ENCODE measurements at places on chromosomes 3 and 15.

GRCh38 chr3:183308751-183309150, 55.7 kb downstream of the B3GNT5 start:
- DNase-seq = no peak

- no peak for DNase-seq
Measured at GRCh38 chr3:41248525-41248924, 49.2 kb downstream of the CTNNB1 start.

- no peak for DNase-seq
Measured at GRCh38 chr3:73271-73670, 123.3 kb upstream of the CHL1 start.

- no peak for DNase-seq
Measured at GRCh38 chr15:76972389-76973361, 22.3 kb upstream of the PSTPIP1 start.

GRCh38 chr3:106573605-106574004, 704.8 kb upstream of the CBLB start:
- no peak for DNase-seq

DNA sequence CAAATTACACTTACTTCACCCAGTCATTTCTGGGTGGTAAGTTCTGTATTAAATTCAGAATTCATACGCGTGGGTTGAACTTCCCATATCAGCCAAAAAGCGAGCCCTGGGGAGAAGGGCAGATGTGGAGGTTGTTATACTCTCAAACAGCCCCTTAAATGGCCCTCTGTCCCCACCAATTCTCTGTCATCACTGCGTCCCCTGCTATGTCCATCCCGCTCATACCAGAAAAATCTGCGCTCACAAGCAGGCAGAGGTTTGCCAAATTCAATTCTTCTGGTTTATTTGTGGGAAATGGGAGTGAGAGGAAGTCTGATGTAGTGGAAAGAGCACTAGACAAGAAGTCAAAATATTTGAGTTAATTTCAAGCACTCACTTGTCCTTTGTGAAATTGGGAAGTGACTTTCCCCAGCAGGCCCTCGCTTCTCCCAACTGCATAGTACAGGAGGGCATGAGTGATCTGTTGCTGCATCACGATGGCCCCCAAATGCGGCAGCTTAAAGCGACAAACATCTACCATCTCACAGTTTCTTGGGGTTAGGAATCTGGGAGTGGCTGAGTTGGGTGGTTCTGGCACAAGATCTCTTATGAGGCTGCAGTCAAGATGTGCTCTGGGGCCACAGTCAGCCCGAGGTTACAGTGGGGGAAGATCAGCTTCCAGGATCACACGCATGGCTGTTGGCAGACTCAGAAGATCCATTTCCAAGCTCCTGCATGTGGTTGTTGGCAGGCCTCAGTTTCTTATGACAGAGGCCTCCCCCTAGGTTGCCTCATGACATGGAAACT, 67.7 kb downstream of the CPN2 start:
- no peak for DNase-seq

GRCh38 chr3:115588201-115589115, 34.9 kb upstream of the GAP43 start:
- no peak for DNase-seq

GRCh38 chr3:42963269-42963668, 15.8 kb upstream of the GASK1A start:
- no peak for DNase-seq

DNA sequence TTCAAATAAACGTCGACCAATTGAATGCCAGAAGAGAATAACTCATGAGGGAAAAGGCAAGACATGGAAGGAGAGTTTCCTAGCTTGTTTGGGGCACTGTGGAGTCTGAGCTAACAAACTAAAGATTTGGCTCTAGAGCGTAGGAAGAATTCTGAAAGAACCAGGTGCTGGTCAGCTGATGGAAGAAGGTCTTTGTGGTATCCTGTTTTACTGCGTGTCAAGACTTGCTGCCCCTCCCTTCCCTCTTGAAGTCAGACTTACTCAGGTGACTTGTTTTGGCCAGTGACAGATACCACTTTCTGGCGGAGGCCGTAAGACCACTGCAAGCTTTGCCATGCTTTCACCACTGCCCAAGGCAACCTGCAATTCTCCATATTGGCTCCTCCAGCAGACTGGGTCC, 673 bp upstream of the HCLS1 start:
- no peak for DNase-seq

GRCh38 chr15:70412794-70413193, 315.1 kb upstream of the TLE3 start:
- no peak for DNase-seq

DNA sequence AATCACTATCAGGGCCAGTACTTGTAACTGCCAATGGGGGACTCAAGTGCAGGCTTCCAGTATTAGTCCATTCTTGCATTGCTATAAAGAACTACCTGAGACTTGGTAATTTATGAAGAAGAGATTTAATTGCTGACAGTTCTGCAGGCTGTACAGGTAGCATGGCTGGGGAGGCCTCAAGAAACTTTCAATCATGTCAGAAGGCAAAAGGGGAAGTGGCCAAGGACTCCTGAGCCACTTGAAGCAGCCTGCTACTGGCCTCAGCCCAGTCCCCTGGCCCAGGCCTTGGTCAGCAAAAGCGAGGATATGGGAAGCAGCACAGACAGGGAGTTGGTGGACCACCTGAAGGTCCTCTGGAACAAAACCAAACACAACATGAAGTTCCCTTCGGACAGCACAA, 29.2 kb upstream of the OR5K1 start:
- DNase-seq = no peak

GRCh38 chr3:132987396-132987795, 50.8 kb upstream of the TMEM108 start:
- DNase-seq = no peak

GRCh38 chr3:123423031-123423430, 25.9 kb downstream of the ADCY5 start:
- peak; percentile 38 for DNase-seq

GRCh38 chr3:186990878-186991308, 60.6 kb downstream of the ST6GAL1 start:
- DNase-seq = no peak

GRCh38 chr15:73683777-73684580, at the start of gene CD276:
CD276 (plus strand) TSS chr15:73684383; CDS start chr15:73699640, 15,257 bp downstream.
- DNase-seq = peak; percentile 55

DNA sequence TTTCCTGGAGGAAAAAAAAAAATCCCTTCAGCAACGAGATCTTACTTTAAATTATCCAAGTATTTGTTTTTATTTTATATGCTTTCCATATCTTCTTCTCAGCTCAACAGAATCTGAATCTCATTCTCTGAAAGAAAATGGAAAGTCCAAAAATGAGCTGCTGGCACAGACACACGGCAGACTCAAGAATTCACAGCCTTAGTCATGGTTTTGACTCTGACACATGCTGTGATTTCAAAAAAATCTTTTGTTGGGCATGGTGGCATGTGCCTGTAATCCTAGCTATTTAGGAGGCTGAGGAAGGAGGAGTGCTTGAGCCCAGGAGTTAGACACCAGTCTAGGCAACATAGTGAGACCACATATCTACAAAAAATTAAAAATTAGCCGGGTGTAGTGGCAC, 565.0 kb downstream of the MAGI1 start:
- no peak for DNase-seq

DNA sequence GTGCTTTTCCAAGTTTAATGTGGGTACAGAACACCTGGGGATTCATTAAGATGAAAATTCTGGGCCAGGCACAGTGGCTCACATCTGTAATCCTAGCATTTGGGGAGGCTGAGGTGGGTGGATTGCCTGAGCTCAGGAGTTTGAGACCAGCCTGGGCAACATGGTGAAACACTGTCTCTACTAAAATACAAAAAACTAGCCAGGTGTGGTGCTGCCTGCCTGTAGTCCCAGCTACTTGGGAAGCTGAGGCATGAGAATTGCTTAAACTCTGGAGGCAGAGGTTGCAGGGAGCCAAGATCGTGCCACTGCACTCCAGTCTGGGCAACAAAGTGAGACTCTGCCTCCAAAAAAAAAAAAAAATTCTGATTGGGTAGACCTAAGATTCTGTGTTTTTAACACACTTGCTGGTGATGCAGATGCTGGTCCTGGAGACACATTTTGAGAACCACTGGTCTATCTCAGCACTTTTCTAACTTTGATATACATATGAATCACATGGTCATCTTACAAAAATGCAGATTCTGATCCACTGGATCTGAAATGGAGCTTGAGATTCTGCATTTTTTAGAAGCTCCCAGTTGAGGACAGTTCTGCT, 223.8 kb upstream of the SATB1 start:
- DNase-seq = no peak

GRCh38 chr3:130558366-130558765, 41.4 kb downstream of the COL6A6 start:
- DNase-seq = no peak

- DNase-seq = no peak
Measured at GRCh38 chr3:53506763-53507145, 12.3 kb downstream of the CACNA1D start.

GRCh38 chr3:195001961-195002861, 268.7 kb downstream of the XXYLT1 start:
- DNase-seq = no peak

- DNase-seq = no peak
Measured at GRCh38 chr3:116728454-116728853, 18.9 kb downstream of the TUSC7 start.

- no peak for DNase-seq
Measured at GRCh38 chr3:158770741-158771350, 31.0 kb upstream of the MFSD1 start.

GRCh38 chr3:172280406-172281051, 167.7 kb downstream of the GHSR start:
- DNase-seq = no peak

DNA sequence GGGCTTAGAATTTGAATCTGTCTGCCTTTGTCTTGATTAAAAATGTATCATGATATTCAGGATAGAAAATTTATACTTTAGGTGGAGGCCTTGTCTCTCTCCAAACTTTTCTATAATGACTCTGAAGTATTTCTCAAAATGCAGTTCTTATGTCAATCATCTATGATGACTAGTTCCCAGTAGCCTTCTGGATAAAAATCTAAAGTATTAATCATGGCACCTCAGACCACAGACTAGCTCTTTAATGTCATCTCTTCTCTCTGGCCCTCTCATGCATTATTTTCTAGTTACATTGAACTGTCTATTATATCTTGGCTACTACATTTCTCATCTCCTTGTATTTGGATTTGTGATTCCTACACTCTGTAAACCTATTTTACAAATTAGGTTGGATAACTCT, 96.9 kb downstream of the ZPLD1 start:
- DNase-seq = no peak

DNA sequence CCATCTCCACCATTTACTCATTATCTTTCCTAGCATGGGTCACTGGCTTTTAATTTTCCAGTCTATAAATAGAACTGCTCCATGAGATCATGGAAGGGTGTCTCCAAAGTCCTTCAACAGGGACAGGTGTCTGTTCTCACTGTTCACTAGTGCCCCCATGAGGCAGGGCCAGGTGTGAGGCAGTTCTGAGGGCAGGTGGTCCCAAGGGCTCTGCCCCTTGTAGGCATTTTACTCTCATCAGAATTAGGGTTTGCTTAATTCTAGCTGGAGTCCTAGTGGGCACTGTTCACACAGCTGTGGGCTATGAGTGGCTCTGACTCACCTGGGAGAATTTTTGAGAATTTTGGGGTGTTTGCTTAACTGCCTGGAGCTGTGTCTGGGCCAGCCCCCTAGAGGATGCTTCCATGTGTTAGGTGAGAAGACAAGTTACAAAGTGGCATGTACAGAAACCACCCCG, 248.0 kb upstream of the LYSMD4 start:
- no peak for DNase-seq

- peak; percentile 90 for DNase-seq
Measured at GRCh38 chr3:128617557-128618397, 32.8 kb downstream of the RPN1 start.

DNA sequence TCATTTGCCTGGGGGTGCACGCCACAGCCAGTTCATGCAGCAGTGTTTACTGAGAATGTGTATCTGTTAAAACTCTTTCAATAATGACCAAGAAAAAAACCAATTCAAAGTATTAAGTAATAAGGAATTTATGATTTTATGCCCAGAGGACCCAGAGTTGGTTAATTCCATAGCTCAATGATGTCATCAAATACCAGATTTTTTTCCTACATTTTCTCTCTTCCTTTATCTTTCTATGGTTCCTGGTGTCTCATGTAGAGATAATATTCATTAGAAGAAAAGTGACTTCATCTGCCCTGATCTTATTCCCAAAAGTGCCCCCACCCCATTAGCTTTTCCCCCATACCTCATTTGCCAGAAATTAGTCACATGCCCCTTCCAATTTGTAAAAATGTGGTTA, 44.6 kb upstream of the LMCD1 start:
- no peak for DNase-seq

- DNase-seq = no peak
Measured at GRCh38 chr15:67850994-67851571, 11.2 kb upstream of the RNU6-1 start.

DNA sequence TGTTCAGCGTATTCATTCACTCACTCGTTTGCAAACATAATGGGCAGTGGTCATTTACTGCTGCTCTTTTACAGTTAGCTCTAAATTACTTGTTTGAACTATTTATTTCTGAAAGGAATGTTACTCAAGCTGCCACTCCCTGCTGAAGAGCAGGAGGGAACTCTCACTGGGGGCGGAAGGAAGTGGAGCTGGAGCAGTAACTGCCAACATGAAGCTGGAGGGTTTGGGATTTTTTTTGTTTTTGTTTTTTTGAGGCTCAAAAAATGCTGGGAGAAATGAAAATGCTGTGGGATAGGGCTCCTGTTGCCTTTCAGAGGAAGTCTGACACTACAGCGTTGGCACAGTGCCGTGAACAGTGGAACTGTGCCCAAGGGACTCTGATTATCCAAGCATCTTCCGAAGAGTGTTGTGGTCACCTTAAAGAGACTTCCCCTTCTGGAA, 44.1 kb downstream of the SENP2 start:
- no peak for DNase-seq

GRCh38 chr15:44712346-44713005, 1.2 kb downstream of the B2M start:
- DNase-seq = peak; percentile 38

DNA sequence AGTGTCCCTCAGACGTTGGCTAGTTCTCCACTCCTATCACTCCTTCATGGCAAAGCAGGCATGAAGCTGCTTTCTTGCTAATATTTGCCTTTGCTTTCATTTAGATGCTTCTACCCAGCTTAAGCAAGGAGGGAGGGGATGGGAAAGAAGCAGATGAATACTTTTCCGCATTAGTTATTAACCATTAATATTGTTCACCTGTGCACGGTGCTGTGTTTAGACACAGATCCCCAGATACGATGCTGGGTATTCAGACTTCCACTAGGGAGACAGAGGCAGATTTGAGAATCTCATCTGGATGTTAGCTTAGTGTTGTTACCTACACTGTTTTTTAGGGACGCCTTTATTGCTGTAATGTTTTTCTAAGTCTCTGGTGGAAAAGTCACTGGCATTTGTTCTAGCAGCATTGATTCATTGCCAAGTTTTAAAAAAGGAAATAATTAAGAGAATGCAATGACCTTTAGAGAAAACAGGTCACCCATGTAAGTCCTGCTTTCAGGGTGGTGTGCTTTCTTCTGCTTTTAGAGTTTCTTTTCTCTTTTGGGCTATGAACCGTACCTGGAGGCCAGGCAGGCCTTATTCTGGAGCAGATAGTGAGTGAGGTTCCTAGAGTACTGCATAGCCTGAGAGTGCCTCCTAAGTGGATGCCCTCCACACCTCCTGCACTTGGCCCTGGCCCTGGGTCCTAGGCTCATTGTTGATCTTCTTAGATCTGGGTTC, 55.5 kb downstream of the MYZAP start:
- DNase-seq = no peak
